ENCODE measurements at places on chromosomes 4 and X.

DNA sequence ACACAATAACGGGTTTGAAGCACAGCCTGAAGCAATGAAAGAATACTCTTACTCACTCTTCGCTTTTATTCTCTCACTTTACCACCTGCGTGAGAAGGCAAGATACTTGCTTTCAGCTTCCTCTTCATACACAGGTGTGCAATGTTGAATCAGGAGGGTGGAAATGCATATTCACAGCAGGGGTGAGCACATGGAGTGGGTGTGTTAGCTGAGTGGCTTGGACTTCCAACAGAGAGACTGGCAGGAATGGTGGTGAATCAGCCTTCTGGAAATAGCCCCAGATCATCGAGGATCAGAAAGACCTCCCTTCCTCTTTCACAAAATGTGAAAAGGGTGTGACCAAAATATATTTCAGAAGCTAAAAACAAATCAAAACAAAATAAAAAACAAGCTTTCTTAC is 521.2 kb downstream of the STIM2 start:
- DNase-seq, result no peak

DNA sequence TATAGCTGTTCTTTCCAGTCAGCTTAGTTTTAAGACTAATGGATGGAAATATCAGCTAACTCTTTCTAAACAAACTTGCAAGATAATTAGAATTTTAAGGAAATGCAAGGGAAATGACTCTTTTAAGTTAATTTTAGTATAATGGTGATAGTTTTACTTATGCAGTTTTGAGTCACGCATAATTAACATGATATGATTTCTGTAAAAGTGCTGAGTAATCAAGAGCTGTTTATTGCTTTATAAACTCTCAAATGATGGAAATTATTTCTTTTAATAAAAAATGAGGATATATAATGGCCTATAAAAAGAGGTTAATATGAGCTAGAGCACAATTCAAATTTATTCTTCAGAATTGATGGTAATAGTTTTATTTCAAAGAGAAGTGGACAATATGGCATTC is 385.9 kb downstream of the GLUD2 start:
- DNase-seq, result no peak

DNA sequence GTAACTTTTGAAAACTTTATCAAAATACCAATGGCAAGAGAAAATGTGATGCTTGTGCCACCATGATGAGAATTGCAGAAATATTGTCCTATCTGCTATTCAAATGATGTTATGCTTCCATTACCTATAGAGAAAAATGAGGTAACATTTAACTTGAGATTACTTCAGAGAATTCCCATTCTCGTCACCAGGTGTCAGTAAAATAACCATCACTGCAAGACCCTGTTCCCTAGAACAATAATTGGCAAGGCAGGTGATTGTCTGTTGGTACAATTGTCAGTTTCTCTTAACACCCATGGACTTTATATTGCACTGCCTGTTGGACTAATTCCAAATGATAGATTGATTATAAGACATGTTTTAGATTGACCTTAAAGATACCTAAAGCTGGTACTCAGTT is 179.9 kb downstream of the GABRG1 start:
- DNase-seq, result no peak

GRCh38 chrX:40107291-40108161 is 9.8 kb upstream of the BCOR start:
- peak; percentile 57 for DNase-seq

GRCh38 chr4:140252141-140252741 is 98.3 kb upstream of the MAML3 start:
- DNase-seq, result no peak

- DNase-seq, result no peak
These were observed 209.1 kb upstream of the FAT1 start for GRCh38 chr4:186932631-186933187.

DNA sequence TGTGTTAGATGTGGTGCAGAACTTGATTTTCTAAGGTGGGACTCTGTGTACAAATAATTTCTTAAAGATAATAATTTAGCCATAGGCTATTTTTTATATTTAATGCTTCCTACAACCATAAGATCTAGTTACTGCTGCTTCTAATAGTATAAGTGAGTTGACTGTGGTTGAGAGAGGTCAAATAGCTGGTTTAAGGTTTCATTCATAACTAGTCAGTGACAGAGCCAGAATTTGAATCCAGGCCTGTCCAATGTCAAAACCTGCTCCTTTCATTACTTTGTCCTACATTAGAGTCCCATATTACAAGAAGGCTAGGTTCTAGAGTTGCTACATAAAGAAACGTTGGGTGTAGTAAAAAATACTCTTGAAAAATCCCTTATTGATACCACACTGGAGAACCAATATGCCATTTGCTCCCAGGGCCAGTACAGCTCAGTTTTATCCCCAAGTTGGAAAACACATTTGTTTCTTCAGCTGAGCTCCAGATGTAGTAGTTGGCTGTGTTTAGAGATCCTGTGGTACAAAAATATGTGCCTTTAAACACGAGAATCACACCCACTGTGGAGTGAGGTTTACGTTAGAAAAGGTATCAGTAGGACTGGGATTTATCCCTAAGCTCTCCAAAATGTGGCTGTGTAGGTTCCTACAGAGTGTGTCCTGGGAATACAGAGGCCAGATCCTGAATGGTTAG is 84.3 kb downstream of the REPS2 start:
- no peak for DNase-seq

DNA sequence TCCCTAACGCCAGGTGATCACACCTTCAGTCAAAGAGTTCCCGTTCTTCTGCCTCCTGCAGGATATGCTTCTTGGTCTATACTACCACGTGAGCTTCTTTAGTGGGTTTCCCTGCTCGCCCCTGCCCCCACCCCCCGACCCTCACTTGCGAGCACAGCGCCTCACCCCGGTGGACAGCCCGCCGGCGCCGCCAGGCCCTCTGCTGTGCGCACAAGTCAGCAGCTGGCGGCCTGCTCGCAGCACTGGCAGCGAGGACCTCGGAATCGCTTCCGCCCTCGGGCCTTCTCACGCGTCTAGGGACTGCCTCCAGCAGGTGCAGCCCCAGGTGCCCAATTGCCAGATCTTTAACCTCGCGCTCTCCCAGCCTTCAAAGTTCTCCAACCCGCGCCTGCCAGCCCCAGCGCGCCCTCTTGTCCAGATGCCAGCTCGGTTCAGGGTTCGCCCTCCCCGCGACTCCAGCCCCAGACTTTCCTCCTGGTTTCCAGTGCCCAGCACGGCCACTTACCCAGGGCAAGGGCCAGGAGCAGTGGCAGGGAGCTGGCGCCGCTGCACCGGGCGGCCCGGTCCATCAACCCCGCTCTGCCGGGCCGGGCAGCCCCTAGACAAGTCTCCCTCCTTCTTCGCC is 454 bp downstream of the BTC start:
- no peak for DNase-seq

DNA sequence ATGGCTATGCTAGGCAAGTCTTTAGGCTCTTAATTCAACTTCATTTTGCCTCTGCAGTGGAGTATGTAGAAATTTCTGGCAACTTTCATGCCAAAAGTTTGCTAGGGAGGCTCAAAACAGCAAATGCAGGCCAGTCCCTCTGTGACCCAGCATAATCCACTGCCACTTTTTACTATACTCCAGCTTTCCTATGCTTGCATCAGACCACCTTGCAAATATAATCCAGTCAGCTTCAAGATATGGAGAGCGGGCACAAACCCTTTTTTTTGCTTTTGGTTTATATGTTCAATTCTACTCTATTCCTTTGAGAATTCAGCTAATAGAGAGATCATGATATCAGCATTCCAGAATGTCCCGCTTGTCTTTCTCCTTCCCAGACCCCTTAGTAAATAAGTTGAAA is 192.0 kb upstream of the PABPC4L start:
- no peak for DNase-seq

DNA sequence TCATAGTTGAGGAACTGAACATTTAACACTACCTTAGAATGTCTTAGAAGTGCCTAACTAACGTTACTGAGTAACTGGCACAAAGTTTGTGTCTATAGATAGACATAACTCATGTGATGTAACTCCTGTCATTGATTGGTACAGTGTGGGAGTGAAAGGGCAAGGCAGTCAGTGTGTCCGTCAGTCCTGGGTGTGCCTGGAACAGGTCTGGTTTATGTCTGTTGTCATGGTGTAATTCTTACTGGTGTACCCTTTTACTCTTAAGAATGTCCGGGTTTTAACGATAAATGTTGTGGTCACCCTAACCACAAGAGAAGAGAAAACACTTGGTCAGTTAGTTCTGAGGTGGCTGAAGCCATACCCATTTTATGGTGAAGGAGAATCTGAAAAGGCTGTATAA is 93.1 kb upstream of the ESX1 start:
- no peak for DNase-seq

DNA sequence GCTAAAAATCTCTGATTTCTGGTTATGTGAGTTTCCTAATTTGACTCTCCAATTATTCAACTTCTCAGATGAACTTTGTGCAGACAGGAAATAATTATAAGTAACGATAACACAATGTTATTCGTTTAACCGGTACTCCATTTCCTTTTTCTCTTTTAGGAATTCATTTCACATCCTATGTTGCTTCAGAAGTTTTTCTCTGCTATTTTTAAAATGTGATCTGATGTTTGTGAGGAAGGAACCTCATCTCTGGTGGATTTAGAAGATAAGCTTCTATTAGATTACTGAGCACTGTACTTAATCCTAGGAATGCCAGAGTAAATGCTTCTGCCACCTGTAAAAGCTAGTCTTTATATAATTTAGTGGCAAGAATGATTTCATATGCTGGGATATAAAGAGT is 116.0 kb upstream of the ETNPPL start:
- DNase-seq, result no peak

- no peak for DNase-seq
These were observed 32.9 kb upstream of the PDGFC start for GRCh38 chr4:157004279-157005161.

DNA sequence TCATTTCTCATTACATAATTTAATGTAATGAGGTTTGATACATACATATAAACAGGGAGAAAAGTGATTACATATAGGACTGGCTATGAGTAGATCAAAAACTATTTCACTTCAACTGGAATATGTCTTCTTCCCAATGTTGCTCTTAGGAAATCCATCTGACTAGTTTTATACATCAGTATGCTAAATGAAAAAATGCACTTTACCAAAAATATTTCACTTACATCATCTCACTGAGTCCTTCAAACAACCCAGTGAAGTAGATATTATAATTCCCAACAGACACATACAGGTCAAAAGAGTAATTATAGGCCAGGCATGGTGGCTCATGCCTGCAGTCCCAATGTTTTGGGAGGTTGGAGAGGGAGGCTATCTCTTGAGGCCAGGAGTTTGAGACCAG is 215.9 kb downstream of the MID1 start:
- DNase-seq, result no peak

GRCh38 chr4:165059386-165059785 is 5.7 kb downstream of the TRIM75 start:
- no peak for DNase-seq

DNA sequence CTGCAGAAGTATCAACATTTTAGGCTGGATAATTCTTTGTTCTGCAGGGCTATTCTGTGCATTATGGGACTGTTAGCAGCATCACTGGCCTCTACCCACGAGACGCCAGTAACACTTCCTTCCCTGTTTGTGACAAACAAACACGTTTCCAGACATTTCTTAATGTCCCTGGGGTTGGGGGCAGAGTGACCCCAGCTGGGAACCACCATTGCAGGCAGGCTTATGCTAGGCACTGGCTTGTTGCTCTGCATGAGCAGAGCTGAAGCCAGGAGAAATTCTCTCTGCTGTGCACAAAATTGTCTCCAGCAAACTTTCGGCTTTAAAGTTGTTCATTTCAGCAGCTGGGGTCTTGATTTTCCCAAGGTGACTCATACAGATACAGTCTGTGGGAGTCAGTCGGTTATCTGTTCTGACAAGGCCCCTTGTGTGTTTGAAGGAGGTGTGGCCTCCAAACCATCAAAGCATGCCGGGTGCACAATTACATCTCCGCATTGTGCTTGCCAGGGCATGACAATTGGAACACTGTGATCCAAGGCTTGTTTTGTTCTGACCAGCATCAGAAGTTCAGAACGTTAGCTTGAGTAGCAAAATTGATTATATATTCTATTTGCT is 156.4 kb upstream of the BOD1L1 start:
- no peak for DNase-seq

DNA sequence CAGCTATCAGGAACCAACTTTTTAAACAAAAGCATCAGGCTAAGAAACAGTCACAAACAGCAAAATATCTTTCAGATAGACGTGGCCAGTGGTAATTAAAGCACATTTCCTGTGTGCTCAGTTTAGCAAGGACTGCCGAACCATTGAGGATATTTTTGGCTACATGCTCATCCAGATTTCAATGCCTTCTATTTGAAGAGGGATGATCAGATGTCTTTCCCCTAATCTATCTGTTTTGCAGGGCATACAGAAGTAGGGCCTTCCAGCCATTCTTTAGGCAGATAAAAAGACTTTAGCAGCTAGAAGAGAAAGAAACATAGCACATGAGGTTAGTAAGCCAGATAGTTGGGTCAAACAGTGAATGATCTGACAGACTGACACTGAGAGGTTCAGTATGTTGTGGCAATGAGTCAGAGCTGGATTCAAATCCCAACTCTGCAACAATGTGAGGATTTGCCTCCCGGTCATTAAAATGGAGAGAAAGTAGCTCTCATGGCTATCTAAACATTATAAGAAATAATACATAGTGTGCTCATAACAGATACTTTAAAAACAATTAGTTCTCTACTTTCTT is 100.0 kb upstream of the PRKG2 start:
- DNase-seq, result no peak

GRCh38 chr4:55258152-55258865 is 87.7 kb upstream of the SRD5A3 start:
- no peak for DNase-seq

DNA sequence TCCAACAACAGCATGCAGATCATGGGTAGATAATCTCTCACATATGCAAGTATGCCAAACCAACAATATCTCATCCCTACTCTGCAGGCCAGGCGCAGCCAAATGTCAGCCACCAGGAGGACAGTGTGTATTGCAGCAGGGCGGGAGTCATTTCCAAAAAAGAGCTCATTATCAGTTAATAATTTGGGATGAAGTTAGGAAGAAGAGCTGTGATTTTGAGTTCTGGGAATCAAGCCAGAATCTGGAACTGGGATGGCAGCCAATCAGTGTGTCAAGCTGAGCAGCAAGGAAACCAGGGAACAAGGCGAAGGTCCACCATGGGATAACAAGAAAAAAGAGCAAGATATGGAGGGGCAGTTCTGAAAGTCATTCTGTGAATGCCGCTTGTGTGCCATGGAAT is 88.2 kb upstream of the CAMK2D start:
- DNase-seq, result no peak

DNA sequence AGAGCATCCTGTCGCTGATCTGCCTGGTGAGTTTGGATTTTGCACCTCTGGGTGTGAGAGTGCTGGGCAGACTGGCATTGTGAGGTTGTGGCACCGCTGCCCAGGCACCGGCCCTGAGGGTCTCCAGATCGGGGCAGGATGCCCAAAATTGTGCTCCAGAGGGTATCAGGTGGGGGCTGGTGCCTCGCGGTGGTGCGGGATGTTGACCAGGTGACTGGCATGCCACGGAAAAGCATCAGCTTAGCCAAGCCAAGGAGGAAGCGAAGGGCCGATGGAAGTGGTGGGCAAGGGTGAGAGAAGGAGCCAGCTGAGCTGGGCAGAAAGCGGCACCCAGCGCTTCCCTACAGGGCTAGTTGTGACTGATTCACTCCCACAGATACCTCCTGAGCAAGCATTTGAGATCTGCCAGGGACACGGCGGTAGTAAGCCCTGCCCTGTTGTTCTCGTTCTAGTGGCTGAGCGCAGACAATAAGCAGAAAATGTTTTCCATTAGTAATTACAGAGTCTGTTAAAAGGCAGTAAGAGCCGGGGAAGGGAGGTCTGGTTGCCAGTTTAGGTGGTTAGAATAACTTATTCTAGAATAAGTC is 809 bp downstream of the ZFP92 start:
- DNase-seq, result no peak
